CD8-positive, alpha-beta memory T cell (primary cell): ENCODE measurements at places on chromosomes 3 and 15.

GRCh38 chr3:50150863-50151686 is 4.0 kb upstream of the SEMA3F start:
- no peaks in the 10 kb centered on the region for H3K36me3 ChIP-seq
- H3K4me1 ChIP-seq, result peaks cover 12% of the 10 kb centered on the region
- H3K27ac ChIP-seq, result no peak overlapping the region
- no peak overlapping the region for H3K4me3 ChIP-seq

DNA sequence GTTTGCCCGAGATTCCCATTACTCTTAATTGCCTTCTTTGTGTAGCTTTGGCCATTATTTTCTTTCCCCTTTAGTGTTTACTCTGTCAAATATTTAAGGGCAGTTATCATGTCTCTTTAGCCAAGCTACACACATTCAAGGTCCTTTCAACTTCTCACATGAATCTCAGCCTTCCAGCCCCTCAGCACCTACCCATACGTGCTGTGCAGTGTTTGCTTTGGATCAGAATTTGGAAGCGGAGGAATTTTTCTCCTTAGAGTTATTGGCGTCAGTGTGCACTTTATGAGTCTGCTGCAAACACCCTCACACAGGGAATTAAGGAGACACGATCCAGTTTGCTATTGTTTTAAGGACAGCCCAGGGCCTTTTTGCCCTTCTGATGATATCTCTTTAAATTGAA is 231.6 kb downstream of the CACNA2D3 start:
- H3K36me3 ChIP-seq, result no peaks in the 10 kb centered on the region
- DNase-seq, result no peak
- no peak overlapping the region for H3K4me3 ChIP-seq

DNA sequence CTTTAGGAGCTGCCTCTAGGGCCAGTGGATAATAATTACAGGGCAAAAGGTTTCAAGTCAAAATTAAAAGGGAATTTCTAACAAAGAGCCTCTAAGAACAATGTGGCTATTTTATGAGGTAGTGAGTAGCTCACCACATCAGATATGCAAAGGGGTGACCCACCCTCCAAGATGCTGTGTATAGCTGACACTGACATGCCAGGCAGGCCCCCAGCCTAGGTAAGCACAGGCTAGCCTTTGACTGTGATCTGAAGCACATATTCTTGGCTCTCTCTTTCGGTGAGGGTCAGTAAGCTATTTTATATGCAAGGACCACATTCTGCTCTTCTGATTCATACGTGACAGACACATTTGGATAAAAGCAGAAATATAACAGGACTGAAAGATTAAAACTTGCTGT is 2.8 kb upstream of the THSD4 start:
- no peak for DNase-seq
- H3K27ac ChIP-seq, result no peak overlapping the region
- H3K36me3 ChIP-seq, result no peaks in the 10 kb centered on the region
- peaks cover 11% of the 10 kb centered on the region for H3K27me3 ChIP-seq
- no peaks in the 10 kb centered on the region for H3K4me1 ChIP-seq

DNA sequence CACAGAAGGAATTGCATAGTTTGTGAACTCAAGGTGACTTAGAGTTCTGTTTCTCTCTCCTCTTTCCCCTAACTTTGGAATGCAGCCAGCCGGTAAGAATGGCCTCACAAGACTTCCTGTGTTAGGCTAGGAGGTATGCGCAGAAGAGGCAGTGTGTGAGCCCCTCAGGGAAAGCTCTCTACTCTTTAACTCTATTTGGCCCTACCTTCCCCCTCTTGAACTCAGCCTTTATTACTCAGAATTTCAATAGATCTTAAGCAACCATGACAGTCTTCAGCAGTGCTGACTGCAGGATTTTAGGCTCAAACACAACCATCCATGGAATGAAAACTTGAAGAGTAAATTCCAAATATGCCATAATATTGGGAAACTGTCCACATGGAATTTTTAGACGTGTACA is 209.5 kb downstream of the DTWD1 start:
- no peaks in the 10 kb centered on the region for H3K27me3 ChIP-seq
- no peaks in the 10 kb centered on the region for H3K4me1 ChIP-seq
- H3K36me3 ChIP-seq, result no peaks in the 10 kb centered on the region
- H3K27ac ChIP-seq, result no peak overlapping the region
- DNase-seq, result no peak
- H3K4me3 ChIP-seq, result no peak overlapping the region

DNA sequence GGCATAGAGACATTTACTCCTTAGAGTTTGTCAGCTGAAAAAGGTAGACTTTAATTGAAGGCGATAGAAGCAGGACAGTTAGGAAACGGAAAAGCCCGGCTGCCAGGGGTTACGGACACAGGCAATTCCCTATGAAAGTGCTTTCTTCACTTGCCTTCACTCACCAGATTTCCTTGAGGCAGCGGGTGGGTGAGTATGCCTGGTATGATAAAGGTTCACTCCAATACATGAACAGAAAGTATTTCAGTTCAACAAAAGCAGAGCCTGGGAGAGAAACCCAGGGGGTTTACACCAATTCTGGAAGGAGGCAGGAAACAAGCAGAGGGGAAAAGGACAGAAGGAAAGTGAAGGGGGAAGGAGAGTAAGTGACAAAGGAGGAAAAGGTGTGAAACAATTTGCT is 53.9 kb downstream of the QTRT2 start:
- H3K27ac ChIP-seq, result no peak overlapping the region
- no peak for DNase-seq
- H3K4me3 ChIP-seq, result no peak overlapping the region
- no peaks in the 10 kb centered on the region for H3K27me3 ChIP-seq
- H3K36me3 ChIP-seq, result no peaks in the 10 kb centered on the region
- no peaks in the 10 kb centered on the region for H3K4me1 ChIP-seq

DNA sequence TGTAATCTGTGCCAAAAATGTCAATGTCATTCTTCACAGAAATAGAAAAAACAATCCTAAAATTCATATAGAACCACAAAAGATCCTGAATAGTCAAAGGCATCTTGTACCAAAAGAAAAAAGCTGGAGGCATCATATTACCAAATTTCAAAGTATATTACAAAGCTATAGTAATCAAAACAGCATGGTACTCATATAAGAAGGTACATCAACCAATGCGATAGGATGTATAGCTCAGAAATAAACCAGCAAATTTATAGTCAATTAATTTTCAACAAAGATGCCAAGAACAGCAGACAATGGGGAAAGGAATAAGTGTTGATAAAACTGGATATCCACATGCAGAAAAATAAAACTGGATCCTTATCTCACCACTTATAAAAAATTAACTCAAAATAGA is 150.5 kb upstream of the PRICKLE2 start:
- H3K4me1 ChIP-seq, result no peaks in the 10 kb centered on the region
- H3K4me3 ChIP-seq, result no peak overlapping the region
- no peak for DNase-seq
- H3K27me3 ChIP-seq, result no peaks in the 10 kb centered on the region
- H3K36me3 ChIP-seq, result no peaks in the 10 kb centered on the region

GRCh38 chr15:40150163-40150925 is 10.5 kb upstream of the BUB1B start:
- no peaks in the 10 kb centered on the region for H3K4me1 ChIP-seq
- H3K36me3 ChIP-seq, result no peaks in the 10 kb centered on the region
- no peaks in the 10 kb centered on the region for H3K27me3 ChIP-seq
- H3K4me3 ChIP-seq, result no peak overlapping the region
- no peak overlapping the region for H3K27ac ChIP-seq

- H3K36me3 ChIP-seq, result no peaks in the 10 kb centered on the region
- H3K4me3 ChIP-seq, result no peak overlapping the region
- no peak for DNase-seq
- no peaks in the 10 kb centered on the region for H3K27me3 ChIP-seq
Observed at GRCh38 chr3:107461721-107462120, 61.0 kb upstream of the BBX start.

GRCh38 chr3:144028798-144029411 is 57.3 kb downstream of the DIPK2A start:
- H3K27ac ChIP-seq, result no peak overlapping the region
- H3K27me3 ChIP-seq, result no peaks in the 10 kb centered on the region
- H3K4me3 ChIP-seq, result no peak overlapping the region
- no peaks in the 10 kb centered on the region for H3K4me1 ChIP-seq
- H3K36me3 ChIP-seq, result no peaks in the 10 kb centered on the region
- DNase-seq, result no peak

DNA sequence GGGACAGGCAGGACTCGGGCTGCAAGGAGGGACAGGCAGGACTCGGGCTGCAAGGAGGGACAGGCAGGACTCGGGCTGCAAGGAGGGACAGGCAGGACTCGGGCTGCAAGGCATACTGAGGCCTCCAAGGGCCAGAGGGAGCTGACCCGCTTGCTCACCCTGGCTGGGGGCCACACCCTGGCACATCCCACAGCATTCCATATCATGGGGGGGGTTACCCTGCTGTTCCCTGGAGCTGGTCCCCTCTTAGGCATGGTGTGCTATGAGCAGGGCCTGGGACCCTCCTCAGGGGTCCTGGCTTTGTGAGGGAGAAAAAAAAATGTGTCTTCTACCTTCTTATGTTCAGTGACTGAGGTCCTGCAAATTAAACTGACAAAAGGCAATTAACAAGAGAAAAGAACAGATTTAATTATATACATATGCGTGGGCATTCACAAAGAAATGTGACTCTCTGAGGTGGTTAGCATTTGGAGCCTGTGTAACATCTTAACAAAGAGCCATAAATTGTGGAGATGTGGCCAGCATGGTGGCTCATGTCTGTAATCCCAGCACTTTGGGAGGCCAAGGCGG is 97.6 kb upstream of the ALDH1A3 start:
- DNase-seq, result no peak
- H3K4me1 ChIP-seq, result no peaks in the 10 kb centered on the region
- no peaks in the 10 kb centered on the region for H3K36me3 ChIP-seq
- no peaks in the 10 kb centered on the region for H3K27me3 ChIP-seq

DNA sequence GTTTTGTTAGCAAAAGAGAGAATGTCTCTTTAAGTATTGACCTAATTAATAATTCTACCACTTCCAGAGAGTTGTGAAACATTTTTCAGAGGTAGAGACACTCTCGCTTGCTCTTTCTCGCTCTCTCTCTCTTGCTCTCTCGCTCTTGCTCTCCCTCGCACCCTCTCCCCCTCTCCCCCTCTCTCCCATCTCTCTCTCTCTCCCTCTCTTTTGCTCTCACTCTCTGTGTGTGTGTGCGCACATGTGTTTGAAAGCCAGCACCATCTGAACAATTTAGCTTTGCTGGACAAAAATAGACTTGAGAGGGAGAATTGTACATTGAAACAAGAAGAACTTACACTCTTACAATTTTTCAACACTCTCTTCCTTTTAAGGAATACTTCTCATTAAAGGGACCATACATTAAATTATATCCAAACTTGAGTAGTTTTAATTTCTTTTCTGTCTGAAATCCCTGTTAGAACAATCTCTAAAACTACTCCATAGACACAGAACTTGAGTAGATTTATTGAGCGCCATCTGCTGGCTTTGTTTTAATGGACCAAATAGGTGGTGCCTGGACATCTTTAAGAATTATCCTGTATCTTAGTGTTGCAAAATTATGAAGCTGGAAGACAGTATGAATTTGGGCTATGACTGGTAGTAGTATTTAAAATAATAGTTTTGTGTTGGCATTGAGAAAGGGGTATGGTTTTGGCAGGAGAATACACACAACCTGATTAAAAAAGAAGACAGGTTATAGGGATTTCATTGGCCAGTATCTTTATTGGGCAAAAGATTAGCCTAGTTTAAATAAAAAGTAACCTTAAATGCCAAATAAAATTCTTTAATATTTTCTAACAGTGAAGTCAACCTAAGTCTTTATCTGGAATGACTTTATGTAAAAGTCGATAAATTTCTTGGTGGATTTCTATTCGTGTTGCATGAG is 124.6 kb downstream of the AKAP13 start:
- H3K27ac ChIP-seq, result no peak overlapping the region
- H3K4me3 ChIP-seq, result no peak overlapping the region
- DNase-seq, result peak; percentile 20
- H3K4me1 ChIP-seq, result peaks cover 20% of the 10 kb centered on the region
- H3K36me3 ChIP-seq, result no peaks in the 10 kb centered on the region

- H3K4me3 ChIP-seq, result no peak overlapping the region
- no peaks in the 10 kb centered on the region for H3K36me3 ChIP-seq
- H3K4me1 ChIP-seq, result no peaks in the 10 kb centered on the region
Observed at GRCh38 chr15:97457203-97457847, 503.2 kb upstream of the ARRDC4 start.

GRCh38 chr15:34154725-34155204 is 52.9 kb downstream of the PGBD4 start:
- no peaks in the 10 kb centered on the region for H3K27me3 ChIP-seq
- H3K4me1 ChIP-seq, result no peaks in the 10 kb centered on the region

DNA sequence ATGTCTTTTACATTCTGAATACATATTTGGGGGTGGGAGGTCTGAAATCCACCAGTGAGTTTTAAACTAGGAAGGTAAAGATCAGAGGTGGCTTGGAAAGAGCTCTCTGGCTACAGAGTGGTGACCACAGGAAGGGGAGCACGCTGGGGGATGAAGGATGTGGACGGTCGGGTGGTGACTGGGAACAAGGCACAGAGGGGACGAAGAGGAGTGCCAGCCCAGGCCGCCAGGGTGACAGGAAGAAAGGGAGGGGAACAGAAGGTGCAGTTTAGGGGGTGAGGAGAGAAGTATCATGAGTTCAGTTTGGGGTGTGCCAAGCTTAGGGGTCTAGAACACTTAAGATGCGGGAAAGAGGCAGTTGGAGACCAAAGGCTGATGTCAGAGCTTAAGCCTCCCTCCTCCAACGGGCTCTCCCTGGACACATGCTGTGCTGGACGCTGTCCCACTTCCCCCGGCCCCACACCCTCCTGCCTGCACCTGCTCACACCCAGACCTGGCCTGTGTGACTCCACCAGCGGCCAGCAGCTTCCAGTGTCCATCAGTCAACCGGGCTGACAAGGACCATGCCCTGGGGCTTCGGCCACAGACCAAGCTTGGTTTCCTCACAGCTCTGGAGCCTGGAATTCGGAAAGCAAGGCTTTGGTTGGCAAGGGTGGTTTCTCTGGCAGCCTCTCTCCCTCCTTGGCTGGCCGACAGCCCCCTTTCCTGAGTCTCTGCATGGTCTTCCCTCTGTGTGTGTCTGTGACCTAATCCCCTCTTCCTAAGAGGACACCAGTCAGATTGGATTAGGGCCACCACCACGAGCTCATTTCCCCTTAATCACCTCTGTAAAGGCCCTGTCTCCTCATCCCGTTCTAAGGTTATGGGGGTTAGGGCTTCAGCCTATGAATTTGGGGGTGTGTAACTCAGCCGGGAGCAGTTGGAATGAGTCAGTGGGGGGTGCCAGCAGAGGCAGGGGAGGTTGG is 120.4 kb upstream of the IQSEC1 start:
- H3K36me3 ChIP-seq, result no peaks in the 10 kb centered on the region
- H3K27me3 ChIP-seq, result no peaks in the 10 kb centered on the region
- H3K4me3 ChIP-seq, result no peak overlapping the region
- no peak for DNase-seq
- no peaks in the 10 kb centered on the region for H3K4me1 ChIP-seq
- no peak overlapping the region for H3K27ac ChIP-seq

GRCh38 chr3:73709712-73710111 is 85.0 kb upstream of the PDZRN3 start:
- no peak for DNase-seq
- H3K4me3 ChIP-seq, result no peak overlapping the region
- H3K27me3 ChIP-seq, result no peaks in the 10 kb centered on the region
- no peak overlapping the region for H3K27ac ChIP-seq
- H3K36me3 ChIP-seq, result no peaks in the 10 kb centered on the region
- no peaks in the 10 kb centered on the region for H3K4me1 ChIP-seq
